ENCODE measurements at places on chromosomes 11 and 22.
A peak's percentile ranks its signal among the peaks of the same experiment; 100 is the strongest.

DNA sequence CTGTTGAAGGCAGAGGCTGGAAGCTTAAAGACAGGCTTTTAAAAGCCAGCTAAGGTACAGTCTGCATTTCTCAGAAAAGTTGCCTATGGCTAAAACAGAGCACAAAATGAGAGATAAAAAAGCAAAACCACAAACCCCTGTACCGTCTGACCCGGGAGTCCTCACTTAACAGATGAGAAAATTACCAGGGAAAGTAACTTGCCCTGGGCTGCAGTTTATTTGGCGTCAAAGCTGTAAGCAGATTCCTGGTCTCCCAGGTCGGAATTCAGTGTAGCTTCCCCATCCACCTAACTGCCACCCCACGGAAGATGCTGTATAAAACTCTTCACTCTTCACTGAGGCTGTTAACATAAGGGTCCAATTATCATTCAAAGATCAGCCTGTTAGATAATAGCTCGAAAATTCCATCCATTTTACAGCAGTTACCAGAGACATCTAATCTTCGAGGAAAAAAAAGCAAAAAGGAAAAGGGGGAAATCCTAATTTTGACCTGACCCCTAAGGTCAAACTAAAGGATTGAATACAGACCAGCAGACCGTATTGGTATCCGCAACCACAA is 1.5 kb downstream of the TCF20 start:
- no peak for DNase-seq

- DNase-seq = no peak
Measured at GRCh38 chr22:30182350-30182745, 64.2 kb downstream of the LIF start.

- no peak for DNase-seq
Measured at GRCh38 chr22:39624501-39624821, 53.9 kb downstream of the CACNA1I start.

GRCh38 chr11:27898166-27898565 is 197.9 kb upstream of the BDNF start:
- DNase-seq = no peak

GRCh38 chr22:20653795-20654342 is 120.0 kb upstream of the SERPIND1 start:
- DNase-seq = no peak

DNA sequence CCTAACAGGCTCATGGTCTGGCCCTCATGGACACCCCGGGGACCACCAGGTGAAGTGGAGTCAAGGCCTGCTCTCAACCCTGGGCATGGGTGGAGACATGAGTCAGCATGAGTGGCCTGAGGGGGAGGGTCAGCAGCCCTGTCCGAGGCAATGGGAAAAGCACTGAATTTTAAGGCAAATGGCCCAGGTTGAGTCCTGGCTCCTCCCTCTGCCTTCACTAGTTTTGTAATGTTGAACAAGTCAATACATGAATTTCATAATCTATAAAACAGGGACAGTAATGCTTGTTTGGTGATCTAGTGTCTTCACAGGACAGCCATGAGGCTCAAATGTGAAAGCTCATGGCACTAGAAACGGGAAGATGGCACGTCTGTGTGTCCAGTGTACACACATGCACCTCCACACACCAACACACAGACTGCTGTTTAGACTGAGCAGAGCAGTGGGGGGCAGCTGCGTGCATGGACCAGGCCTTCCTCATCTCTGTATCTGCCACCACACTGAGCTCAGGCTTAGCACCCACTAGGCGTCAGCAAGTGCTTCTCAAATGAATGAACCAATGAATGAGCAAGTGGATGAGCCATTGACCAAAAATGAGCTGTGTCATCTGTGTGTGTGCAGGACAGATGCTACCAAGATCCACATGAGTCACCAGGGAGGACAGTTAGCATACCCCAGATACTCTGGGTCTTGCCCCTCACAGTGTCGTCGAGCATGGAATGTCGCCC is 63.4 kb downstream of the NRXN2 start:
- DNase-seq = peak; percentile 32

- no peak for DNase-seq
Measured at GRCh38 chr22:37777122-37777687, 30.5 kb upstream of the GCAT start.

GRCh38 chr11:46338988-46339666 is 8.1 kb upstream of the DGKZ start:
- DNase-seq = no peak

DNA sequence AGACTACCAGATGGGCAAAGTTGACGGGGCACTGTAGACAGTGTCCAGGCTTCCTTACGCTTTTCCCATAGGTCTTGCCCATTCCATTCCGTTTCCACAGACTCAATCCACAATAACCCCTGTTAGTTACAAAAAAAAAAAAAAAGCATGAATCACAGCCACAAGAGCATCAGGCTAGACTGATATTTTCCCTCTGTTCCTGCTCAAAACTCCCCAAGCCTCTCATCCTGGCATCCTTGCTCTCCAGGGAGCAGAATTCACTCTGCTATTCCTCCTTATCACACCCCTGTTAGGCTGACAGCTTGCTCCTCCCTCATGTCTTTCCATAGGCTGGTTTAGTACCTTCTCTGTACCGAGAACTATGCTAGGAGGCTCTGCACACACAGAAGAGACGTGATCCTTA is 42.2 kb downstream of the TMEM123 start:
- no peak for DNase-seq

GRCh38 chr11:65927904-65928397 is 8.7 kb downstream of the DRAP1 start:
- no peak for DNase-seq

GRCh38 chr11:65606876-65607613 is 7.0 kb downstream of the MAP3K11 start:
- DNase-seq = peak; percentile 92

DNA sequence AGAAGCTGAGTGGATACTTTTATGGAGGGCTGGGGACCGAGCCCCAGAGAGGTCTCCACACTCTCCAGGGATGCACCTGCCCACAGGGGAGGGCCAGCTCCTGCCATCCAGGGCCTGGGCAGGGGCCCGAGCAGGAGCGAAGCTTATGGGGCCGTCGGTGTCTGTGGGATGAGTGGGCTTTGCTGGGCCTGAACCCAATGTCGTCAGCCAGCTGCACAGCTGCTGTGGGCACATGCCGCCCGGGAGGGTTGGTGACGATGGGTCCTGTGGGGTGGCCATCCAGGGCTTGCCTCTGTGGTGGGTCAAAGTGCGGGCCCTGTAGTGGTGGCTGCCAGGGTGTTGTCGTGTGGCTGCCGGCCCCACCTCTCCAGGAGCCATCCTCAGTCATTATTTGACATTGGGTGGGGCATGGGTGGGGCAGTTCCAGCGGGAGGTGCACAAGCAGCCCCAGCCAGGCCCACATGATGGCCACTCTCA is 447.1 kb downstream of the TBC1D22A start:
- DNase-seq = no peak

- no peak for DNase-seq
Measured at GRCh38 chr22:50547263-50547985, 1.7 kb downstream of the KLHDC7B start.

DNA sequence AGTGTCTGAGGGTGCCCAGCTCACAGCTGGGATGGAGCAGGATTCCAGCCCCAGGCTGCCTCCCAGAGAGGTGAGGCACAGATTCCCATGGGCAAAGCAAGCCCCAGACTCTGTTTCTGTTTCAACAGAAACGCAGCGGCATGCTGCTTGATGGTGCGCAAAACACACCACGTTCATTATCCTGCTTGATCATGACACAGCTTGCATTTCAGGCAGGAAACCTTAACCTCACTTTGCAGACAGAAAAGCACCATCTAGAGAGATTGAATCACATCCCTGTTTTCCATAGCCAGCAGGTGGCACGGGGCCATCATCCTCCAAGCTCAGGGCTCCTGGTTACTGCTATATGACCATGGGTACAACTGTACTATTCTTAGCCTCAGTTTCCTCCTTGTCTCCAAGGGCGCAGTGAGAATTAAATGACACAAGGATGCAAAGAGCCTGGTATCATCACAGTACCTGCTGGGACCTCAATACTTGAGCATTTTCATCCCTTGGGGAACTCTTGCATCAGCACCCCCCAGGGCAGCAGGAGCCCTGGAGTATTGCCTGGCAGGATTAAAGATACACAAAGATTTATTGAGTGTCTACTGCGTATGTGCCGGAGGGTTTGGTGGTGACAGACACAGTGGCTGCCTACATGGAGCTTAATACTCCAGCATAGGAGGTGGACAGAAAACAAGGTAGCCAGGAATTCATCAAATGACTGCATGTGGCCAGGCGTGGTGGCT is 110.0 kb downstream of the TP53I11 start:
- DNase-seq = peak; percentile 33

DNA sequence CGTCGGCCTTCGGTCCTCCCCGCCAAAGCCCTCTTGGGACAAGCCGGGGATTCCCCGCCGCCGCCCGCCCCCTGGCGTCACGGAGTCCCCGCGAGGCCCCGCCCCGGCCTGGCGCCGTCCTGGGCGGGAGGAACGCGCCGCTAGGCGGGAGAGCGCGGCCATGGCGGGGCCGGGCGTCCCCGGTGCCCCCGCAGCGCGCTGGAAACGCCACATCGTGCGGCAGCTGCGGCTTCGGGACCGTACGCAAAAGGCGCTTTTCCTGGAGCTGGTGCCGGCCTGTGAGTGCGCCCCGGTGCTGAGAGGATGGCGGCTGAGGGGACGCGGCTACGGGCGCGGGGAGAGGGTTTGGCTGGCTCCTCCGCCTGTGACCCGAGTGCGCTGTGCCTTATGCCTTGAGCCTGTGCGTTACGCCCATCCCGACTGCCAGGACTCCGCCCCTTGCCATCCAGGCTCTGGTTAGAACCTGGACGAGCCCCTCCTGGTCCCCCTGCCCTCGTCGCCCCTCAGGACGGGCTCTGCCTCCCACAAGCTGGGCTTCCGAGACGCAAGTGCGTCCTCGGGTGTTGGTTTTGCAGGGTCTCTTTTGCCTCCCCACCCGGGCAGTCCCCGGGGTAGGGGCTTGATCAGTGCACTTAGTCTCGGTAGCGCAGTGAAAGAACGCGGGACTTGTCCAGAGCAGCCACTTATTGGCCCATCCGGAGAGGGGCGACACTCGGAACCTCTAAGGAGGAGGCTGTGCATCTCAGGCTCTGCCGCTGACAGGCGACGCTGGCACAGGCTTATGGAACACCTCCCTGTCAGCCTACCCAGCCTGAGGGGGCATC is at the start of gene ATG16L2:
Gene ATG16L2 (plus strand): TSS at position 126 of the 824 bp plus-strand sequence. CDS start 35 bp downstream, at position 161.
- DNase-seq = peak; percentile 75

GRCh38 chr11:13761250-13761649 is 92.8 kb downstream of the FAR1 start:
- no peak for DNase-seq

DNA sequence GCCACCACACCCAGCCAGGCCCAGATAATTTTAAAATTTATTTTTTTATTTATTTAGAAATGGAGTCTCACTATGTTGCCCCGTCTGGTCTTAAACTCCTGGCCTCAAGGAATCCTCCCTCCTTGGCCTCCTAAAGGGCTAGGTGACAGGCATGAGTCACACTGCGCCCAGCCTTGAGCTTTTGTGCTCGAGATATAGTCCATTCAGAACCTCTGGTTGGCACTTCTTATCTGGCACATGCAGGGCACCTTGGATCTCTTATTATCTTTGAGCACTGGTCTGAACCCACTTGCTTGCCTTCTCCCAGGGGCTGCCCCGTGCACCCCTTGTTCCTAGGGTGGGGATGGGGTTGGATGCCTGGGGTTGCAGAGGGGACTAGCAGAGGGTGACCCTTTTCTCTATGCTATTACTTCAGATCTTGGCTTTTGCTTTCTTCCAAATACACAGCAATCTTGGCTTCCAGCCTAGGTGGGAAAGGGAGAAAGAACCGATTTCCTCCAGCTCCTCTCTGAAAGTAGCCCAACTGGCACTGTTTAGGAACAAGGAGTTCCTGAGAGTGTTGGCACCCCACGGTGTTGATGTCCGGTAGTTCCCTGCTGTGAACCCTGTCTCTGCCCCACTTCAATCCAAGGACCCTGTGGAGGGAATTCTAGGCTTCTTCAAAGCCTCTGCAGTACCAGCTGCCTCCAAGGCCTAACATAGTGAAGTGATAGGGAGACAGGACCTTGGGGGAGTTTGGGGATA is 1.3 kb upstream of the SLC3A2 start:
- no peak for DNase-seq

DNA sequence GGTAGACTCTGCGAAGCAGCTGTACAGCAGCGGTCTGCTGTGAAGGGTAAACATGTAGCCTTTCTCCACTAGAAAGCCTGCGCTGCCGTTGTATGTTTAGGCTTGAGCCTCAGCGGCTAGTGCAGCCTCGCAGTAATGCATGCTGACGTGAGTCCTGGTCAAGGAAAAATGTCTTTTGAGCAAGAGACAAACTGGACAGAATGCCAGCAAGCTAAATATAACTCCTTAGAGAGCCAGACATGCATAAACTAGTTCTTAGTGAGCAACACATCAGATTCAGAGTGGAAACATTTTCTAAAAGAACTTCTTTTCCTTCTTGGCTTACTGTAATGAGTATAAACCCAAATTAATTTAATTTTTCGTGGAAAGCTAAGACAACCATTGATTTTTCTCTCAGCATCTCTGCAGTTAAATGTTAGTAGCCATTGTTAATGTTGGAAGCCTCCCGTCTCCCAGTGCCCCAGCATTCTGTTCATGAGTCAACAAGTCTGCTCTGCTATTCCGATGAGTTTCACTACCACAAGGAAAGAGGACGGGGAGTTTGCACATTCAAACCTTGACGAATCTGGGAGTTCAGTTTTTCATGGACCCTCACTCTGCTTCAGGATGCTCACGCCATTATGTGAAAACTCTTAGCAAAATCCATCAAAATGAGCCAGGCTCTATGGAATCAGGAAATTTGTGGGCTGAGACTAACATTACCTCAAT is 51.4 kb downstream of the JAM3 start:
- DNase-seq = peak; percentile 70

GRCh38 chr11:107857550-107858216 is 904 bp downstream of the SLC35F2 start:
- no peak for DNase-seq

DNA sequence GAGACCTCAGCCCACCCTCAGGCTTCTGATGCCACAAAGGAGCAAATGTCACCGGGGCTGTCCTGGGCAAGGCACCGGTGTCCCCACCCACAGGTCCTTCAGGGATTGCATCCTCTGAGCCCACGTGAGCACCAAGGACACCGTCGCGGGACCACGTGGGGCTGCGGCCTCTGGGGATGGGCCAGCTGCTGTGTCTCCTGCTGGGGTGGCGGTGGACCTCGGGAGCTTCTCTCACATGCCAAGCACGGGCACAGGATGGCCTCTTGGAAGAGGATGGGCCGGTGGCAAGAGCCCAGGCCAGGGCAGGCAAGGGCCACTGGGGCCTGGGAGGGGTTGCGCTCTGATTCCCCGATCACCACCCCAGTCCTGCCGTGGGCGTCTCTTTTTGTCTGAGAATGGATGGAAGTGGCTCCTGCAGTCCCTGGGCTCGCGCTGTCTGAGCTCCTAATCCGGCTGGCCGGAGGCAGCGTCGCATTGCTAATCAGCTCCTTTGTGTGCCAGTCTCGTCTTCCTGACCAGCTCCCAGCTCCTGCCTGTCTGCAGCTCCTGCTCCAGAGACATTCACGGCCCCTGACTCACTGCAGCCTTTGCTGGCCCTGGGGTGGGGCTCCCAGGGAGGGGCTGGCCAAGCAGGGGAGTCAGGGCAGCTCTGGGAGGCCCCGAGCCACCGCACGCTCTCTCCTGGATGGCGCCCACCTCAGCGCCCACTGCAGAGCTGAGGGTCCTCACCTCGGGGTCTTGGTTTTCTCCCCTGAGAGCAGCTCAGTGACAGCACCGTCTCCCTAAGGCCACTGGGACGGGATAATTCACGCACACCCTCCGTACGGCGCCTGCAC is 146.7 kb downstream of the CTTN start:
- DNase-seq = no peak

- DNase-seq = no peak
Measured at GRCh38 chr11:112734207-112734606, 227.0 kb upstream of the NCAM1 start.

- DNase-seq = no peak
Measured at GRCh38 chr11:30429550-30429949, 106.6 kb downstream of the ARL14EP start.

Measured in skin of body (tissue), 3 donors.